ENCODE measurements at places on chromosomes 4 and X. TPM values are rescaled to one million over a fixed set of nuclear protein-coding genes. Genes with fewer than 3 reads are reported as not detected.
A peak's percentile ranks its signal among the peaks of the same experiment; 100 is the strongest.

DNA sequence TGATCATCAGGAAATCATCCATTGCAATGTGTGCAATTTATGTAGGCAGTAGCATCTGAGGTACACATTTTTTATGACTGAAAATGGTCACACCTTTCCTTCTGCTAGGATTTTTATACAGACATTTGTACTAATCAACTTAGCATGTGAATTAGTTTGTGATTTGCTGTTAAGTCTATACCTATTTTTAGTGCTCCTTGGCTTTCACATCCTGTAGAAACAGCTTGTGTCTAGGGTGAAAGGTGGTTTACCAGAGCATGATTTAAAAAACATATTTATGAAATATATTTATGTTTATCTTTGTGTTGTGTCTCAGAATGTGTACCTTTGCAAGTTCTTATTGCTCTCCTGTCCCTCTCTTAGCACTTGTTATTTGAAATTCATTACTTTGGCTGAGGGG, 916.0 kb downstream of the TECRL start:
- no peak for DNase-seq

The DRD5 gene
- not detected for total RNA-seq

DNA sequence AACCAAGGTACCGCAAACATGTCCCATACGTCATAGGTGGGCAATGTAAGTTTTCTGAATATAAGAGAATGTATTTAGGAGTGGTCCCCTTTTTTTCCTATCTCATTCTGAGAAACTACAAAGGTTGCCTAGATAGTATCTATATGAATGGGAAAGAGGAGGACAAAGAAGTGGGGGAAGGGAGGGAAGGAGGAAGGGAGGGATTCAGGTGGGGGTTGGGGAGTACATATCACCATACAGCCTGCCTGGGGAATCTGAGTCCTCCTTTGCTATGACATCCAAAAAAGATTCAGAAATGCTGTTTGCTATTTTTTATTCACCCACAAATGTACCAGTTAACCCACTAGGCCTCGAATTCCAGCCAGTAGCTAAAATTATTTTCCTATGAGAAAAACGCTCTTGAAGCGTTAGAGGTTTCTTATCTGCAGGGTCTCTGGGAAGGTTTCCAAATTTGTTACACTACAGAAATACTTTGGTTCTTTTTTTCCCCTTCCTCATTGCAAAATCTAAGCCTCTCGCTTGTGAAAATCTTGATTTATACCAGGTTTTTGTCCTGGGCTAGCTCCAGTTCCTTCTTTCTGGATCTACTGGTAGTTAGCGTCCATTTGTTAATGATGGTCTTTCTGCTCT, 212.9 kb downstream of the NSUN7 start:
- no peak for DNase-seq

DNA sequence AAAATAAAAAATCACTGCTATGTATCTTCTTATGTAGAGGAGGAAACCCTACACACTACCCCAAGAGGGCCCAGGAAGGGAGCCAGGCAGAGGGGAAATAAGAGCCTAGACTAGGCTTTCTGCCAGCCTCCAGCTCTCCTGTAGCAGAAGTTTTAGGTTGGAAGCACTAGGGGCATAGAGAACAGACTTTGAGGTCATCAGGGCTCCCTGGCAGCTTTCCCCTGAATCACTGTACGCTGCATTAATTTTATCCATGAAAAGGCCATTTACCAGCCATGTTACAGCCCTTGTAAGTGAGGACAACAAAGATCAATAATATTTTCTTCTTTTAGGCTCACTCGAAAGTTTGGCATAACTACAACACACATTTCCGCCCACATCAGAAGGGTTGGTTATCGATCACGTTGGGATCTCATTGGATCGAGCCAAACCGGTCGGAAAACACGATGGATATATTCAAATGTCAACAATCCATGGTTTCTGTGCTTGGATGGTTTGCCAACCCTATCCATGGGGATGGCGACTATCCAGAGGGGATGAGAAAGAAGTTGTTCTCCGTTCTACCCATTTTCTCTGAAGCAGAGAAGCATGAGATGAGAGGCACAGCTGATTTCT, 24.7 kb downstream of the RPL9 start:
- no peak for DNase-seq

- no peak for DNase-seq
These were observed 1862.5 kb upstream of the TENM3 start for GRCh38 chr4:180380733-180381132.

DNA sequence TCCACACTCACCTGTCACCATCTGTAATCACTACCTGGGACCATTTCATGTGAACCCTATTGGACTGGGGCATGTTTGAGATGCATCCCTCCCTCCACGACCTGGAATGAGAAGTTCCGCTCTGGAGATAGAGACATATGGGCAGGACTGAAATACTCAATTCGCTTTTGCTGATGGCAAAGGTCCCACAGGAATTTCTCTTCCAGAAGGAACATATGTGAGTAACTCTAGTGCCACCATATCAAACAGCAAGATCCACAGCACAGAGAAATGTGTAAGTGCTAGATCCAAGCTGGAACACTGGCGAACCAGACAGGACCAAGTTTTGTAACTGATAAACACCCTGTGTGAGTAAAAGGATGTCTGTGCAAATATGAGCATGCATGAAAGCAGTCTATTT, 43.9 kb downstream of the SEL1L3 start:
- no peak for DNase-seq

The CXCL8 gene
- 1.9 TPM for total RNA-seq

DNA sequence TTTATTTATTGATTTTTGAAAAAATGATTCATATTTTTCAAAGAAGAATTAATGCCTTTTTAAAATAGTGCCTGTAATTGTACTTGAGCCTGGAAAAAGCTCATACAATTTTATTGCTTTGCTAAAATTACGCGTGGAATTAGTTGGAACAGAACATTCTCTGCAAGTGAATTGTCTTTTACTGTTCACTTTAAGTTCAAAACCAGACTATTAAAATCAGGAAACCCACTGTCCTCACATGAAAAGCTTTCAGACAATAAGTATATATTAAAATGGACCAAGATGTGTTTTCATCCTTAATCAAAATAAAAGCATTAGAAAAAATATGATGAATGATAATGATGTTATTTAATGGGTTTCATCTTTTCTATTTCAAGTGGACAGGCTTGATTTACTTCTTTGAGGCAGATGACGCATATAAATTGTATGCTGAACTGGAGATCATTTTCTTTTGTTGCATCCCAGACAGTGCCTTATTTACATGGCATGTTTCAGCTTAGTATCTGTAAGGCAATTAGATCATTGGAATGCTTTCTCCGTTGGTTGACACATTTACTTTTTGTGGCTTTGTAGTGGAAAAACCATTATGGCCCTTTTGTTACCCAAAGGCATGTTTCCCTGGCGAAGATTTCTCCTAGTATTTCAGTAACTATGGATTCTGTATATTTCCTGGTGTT, 299.0 kb upstream of the MAGEC2 start:
- no peak for DNase-seq

DNA sequence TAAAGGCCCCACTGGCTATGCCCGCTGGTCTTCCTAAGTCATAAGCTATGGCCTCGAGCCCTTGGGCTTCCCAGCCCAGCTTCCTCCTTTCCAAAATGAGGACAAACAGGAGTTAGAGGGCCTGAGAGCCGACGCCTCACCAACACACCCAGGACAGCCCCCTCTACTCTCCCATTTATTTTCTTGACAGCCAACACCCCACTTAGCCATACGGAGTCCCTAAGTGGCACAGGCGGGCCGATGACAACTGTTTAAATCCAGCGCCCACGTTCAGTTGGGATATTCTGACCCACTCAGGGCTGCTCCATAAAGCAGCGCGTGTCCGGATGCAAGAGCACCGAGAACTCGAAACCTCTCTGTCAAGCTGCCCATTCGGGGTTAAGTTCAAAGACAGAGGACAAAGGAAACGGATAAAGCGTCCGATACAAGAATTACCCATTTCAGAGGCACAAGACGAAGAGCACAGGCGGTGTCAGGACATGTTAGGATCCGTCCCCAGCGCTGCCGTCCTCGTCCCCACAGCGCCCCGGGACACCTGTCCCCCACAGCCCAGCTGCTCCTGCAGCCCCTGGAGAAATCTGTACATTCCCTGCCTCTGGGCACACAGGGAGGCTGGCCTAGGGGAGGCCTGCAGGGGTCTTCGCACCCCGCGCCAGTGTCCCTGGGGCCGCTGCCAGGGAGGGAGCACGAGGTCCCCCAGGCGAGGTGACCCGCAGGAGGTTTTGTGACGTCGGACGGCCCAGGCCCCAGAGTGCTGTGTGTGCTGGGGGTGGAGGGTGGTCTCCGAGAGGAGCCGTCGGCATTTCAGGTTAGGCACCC, 1.2 kb downstream of the PRKX start:
- peak; percentile 34 for DNase-seq

The TBC1D8B gene
- total RNA-seq: 13.9 TPM

The MAGEB17 gene
- total RNA-seq: not detected

DNA sequence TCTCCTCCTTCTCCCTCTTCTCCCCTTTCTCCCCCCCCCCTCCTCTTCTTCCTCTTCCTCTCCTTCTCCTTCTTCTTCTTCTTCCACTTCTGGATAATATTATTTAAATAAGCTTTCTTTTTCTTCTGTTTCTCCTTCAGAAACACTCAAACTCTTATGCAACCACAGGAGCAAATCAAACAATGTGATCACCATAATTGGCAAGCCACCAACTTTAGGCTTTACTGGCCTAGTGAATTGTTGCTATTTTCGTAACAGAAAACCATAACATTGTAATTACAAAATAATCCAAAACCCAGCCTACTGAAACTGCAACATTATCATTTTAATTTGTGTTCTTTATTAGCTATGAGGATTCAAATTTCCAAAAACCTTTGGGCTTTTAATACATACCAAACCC, 14.3 kb downstream of the DCAF8L1 start:
- DNase-seq: no peak

DNA sequence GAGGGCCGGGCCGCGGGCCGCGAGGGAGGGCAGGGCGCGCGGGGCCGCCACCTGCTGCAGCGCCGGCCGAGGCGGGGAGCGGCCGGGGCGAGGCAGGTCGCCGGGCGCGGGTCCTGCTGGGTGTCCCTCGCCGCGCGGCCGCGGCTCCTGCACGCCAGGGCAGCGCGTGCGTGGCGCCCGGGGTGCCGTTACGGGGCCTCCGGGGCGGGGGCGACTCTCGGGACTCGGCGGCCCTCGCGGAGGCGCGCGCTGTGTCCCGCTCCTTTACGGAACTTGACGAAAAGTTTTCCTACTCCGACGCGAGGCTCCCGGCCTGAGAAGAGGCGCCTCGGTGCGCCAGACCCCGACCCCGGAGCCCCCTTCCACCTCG, 329 bp downstream of the TBC1D14 start:
- DNase-seq: no peak

DNA sequence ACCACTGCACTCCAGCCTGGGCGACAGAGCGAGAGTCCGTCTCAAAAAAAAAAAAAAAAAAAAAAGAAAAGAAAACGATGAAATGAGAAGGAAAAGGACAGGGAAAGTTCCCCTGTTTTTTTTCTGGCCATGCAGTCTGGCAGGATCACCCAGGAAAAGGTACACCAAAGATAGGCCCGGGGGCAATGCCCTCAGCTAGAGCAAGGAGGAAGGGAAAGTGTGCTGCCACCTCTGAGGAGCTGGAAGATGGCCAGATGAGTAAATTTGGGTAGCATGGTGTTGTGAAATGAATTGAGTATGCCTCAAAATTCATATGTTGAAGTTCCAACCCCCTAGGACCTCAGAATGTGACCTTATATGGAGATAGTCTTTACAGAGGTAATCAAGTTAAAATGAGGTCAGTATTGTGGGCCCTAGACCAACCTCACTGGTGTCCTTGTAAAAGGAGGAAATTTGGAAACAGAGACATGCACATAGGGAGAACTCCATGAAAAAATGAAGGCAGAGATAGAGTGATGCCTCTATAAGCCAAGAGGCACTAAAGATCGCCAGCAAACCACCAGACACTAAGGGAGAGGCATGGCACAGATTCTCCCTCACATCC, 28.9 kb downstream of the MAOB start:
- no peak for DNase-seq

GRCh38 chr4:82491251-82491960, 61.0 kb downstream of the ENOPH1 start:
- DNase-seq: no peak

- no peak for DNase-seq
These were observed 124.7 kb downstream of the GPAT3 start for GRCh38 chr4:83660578-83660977.

- DNase-seq: no peak
These were observed 35.8 kb downstream of the FGFBP1 start for GRCh38 chr4:15902746-15903145.

DNA sequence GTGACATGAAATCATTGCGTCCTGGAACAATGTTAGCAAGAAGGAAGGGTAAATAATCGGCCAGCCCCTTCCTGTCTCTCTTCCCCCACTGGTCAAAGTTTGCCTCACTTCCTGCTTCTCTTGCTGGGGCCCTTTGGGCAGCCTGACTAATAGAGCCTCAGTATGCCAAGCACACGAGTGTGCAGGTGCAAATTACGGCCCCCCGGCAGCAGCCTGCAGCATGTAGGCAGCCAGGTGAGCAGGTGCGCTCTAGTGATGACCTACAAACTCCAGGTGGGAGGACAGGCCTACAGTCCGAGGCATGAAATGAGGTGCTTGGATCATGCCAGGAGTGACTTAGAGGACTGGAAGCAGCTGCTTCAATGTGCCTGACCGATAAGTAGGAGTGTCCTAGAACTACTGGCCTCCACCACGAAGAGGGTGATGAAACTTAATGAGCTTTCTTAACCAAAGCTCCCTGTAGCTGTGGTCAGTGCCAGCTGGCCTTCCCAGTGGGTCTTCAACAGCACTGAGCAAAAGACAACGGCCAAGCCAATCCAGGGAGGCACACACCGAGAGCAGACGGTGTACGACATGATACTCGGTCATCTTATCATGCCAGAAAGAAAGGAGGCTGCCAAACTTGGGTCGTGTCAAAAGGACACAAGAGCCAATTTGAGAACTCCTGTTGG, 26.1 kb upstream of the FAT1 start:
- no peak for DNase-seq

DNA sequence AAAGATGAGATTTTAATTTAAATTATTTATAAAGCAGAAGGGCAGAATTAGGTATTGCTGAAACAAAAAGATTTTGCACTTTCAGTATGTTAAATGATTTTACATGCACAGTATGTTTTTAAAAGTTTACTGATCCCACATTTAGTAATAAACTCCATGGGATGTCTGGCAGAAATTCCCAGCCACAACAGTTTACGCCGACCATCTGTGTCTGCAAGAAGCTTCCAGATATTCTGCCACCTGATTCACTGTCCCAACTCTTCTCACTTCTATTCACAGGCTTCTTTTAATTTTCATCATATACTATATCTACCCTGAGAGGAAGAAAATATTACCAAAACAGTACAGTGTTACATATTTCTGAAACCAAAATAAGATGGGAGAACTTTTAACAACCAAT, 115.8 kb upstream of the IQCM start:
- DNase-seq: no peak

DNA sequence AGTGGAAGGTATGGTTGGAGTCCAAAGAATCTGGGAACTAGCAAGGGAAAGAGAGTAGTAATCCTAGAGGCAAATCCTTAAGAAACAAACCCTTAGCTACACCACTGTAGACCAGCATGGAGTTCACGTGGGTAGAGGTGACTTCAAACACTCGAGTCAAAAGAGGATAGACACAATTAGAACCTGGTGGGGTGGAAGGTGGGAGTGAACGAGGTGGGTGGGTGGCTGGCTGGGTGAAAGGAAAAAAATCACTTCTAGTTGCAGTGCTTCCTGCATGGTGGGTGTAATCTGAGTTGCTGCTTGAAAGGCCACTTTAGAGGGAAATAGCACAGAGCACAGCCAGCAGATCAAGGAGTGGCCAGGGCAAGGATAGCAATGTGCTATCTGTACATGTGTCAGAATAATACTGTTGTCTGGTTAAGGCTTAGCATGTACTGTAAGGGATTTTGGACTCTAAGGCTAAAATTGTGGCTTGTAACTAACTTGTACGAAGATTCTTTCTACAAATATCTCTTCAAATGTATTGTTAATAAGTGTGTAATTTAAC, 356.2 kb downstream of the GRIA2 start:
- no peak for DNase-seq

- no peak for DNase-seq
These were observed 45.3 kb upstream of the EDA2R start for GRCh38 chrX:66684196-66684595.
